ENCODE measurements at places on chromosomes 6 and 20. TPM values are rescaled to one million over a fixed set of nuclear protein-coding genes. Genes with fewer than 3 reads are reported as not detected.
A peak's percentile ranks its signal among the peaks of the same experiment; 100 is the strongest.

DNA sequence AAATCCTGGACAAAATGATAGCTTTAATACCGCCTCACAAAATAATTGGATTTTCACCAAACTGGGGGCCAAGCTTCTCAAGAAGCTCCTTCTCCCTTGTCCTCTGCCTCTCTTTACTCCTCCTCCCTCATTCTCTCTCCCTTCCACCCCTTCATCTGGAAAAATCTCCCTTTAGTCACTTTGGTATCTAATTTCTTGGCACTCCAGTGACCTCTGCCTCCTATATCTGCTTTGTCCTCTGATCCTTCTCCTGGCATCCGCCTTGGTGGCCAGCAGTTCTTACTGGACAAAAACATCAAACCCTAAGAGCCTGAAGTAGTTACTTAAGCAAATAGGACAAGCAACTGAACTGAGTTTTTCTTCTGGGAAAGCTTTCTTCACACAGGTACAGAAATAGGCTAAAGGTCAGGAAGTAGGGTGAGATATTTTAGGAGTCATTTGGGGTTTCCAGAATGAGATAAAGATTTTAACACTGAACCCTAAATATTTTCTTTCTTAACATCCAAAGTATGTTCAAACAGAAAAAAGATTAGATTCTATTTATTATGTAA is 220.7 kb downstream of the ARHGAP18 start:
- no peak for DNase-seq

- no peak for DNase-seq
Measured at GRCh38 chr6:130696806-130697205, 130.4 kb upstream of the SMLR1 start.

- DNase-seq: no peak
Measured at GRCh38 chr20:63881451-63882226, 13.3 kb upstream of the DNAJC5 start.

DNA sequence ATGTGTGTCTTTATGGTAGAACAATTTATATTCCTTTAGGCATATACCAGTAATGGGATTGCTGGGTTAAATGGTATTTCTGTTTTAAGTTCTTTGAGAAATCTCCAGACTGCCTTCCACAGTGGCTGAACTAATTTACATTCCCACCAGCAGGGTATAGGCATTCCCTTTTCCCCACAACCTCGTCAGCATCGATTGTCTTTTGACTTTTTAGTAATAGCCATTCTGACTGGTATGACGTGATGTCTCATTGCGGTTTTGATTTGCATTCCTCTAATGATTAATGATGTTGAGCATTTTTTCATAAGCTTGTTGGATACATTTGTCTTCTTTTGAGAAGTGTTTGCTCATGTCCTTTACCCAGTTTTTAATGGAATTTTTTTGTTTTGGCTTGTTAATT is 5.3 kb upstream of the TASP1 start:
- DNase-seq: no peak

Gene GPR6
- not detected for total RNA-seq

Gene GRM4
- not detected for total RNA-seq

DNA sequence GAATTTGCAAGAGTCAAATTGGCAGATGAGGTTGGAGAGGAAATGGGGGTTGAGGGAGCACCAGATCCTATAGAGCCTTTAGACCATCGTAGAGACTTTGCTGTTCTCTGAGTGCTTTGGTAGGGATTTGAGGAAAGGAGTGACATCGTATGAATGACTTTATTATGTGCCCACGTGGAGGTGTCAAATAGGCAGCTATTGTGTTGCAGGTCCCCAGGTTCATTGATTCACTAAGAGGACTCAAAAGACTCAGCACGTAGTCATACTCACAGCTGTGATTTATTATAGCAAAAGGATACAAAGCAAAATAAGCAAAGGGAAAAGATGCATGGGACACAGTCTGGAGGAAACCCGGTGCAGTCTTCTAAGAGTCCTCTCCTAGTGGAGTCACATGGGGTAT is 2.2 kb downstream of the MTRES1 start:
- no peak for DNase-seq

Gene EEF1E1
- total RNA-seq: 13.1 TPM

Gene PAQR8
- 5.4 TPM for total RNA-seq

GRCh38 chr6:32775071-32775470 is 11.7 kb upstream of the HLA-DQB2 start:
- DNase-seq: no peak

Gene MCHR2
- total RNA-seq: not detected

DNA sequence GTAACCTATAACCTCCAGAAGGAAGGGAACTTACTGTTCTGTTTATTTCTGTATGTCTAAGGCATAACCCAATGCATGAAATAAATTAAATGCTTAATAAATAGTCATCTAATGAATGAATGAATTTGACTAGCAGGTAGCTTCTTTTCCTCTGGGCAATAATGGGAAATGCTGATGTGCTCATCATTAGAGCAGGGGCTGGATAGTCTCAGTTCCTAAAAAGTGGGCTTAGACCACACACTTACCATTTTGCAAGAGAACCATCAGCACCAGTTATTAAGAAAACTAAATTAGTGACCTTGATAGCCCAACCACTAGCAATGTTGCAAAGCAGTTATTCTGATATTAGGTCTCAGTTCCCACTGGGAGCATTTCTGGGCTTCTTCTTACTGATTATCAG is 449.7 kb downstream of the CDC5L start:
- DNase-seq: no peak

DNA sequence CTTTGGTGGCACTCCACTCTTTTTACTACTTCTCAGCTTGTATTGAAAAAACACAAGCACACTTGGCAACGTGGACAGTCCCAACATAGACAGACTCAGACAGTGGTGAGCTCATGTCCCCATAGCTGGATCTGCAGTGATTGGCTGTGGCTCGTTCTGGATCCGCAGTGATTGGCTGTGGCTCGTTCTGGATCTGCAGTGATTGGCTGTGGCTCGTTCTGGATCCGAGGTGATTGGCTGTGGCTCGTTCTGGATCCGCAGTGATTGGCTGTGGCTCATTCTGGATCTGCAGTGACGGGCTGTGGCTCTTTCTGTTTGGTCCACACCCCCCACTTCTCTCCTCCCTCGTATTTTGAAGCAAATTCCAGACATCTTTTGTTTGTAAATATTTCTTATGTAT is 28.0 kb downstream of the OSBPL2 start:
- peak; percentile 16 for DNase-seq

Gene FILIP1
- total RNA-seq: not detected

DNA sequence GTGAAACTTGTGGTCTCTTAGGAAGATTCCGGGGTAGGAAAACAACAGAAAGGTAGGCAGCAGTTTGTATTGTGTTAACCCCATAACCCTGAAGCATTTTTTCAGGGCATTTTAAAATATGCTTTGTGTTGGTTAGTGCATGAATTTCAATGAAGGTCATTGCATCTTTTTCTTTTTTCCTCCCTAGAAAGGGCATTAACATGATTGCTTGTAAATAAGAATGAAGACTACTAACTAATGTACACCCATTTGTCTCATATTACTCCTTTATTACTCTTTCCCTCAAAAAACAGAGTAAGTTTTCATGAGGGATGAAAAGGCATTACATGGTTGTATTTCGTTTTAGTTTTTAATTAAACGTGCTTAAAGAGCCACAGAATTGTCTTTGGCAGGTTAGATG is 141.4 kb downstream of the OGFRL1 start:
- DNase-seq: no peak

DNA sequence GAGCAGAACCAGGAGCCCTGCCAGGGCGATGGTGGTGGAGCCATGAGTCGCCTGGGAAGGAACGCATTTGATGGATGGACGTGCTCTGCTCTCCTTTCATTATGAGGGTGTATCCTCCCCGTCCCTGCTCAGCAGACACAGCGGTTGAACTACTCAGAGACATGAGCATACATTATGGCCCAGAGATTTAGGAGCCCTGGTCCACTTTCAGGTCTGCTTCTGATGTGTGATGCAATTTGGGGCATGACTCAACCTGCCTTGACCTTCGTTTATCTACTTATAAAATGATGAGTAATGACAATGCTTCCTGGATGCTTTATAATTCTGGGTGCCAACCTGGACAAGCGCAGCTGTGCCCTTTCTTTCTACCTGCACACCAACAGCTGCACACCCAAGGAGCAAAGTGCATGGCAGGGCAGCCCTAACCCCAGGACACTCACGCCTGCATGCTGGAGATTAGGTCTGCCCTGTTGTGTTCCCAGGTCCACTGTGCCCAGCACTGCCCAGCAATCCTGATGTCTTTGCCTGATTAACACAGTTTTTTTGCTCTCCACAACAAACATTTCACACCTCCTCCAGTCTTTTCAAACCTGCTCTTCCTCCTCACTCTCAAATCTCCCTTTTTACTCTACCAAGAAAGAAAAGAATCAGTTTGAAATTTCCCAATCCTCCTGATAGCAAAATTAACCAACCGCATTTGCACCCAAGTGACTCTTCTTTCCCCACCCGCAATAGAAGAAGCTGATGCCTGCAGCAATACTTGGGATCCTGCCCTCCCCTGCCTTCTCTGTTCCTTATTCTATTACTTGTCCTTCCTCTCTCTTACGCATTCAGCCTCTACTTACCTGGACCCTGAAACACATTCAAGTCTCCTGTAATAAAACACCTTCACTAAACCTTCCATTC is 81.2 kb downstream of the EZR start:
- DNase-seq: no peak

Gene PRRT1
- total RNA-seq: 0.39 TPM

Gene TRIM15
- not detected for total RNA-seq

Measured in CD4-positive, CD25-positive, alpha-beta regulatory T cell (primary cell).